Stimulated activated CD4-positive, alpha-beta T cell treated with anti-CD3 and anti-CD28 coated beads, Interleukin-15, amount 100 ng/mL, for 24 hours (primary cell): ENCODE measurements at places on chromosomes 2 and 18.

DNA sequence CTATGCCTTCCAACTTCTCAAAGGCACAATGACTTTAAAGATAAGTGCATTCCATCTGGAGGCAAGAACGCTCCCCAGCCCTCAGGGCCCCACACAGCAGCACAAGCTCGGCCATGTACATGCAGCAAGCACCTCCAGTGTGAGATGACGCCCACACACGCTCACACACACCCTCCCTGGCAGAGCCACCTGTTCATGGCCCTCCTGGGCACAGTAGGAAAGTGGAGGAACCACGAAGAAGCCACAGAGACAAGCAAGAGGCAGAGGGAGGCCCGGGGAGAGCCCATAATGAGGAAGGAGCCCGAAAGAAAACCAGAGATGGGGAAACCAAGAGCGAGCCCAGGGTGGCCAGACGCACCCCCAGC, 21.7 kb downstream of the BIN1 start:
- DNase-seq, result peak; percentile 48

DNA sequence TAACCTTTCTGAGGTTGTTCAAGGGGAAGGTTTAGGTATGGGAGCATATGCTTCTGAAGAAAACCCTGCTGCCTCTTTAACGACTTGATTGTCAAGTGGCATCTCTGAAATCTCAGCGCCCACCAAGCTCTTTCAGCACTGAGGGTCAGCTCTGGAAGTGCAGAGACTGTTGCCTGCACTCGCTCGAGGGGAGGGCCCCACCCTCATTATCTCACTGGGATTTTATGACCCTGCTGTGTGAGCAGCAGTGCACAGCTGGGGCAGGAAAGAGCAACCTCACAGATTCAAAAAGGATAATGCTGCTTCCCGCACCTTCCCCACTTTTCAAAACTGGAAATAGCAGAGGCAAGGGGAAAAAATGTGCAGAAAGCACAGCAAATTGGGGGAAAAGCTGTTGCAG, 56.9 kb upstream of the SPRED2 start:
- DNase-seq, result no peak

GRCh38 chr2:218271865-218272530, 1.7 kb downstream of the PNKD start:
- DNase-seq, result no peak

DNA sequence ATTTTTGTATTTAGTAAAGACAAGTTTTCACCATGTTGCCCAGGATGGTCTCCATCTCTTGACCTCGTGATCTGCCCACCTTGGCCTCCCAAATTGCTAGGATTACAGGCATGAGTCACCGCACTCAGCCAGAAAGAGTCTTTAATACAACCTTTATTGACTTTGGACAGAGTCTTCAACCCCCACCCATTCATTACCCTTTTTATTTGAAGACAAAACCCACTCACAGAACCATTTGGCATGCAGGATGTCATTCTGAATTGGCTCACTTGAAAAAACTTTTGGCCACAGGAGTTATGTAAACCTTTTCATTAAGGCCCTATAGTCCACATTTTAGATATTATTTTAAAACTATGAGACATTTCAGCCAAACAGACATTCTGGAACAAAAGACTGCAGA, 217.9 kb upstream of the RND3 start:
- no peak for DNase-seq

- no peak for DNase-seq
Measured at GRCh38 chr18:48020337-48021250, 90.1 kb upstream of the SMAD2 start.

DNA sequence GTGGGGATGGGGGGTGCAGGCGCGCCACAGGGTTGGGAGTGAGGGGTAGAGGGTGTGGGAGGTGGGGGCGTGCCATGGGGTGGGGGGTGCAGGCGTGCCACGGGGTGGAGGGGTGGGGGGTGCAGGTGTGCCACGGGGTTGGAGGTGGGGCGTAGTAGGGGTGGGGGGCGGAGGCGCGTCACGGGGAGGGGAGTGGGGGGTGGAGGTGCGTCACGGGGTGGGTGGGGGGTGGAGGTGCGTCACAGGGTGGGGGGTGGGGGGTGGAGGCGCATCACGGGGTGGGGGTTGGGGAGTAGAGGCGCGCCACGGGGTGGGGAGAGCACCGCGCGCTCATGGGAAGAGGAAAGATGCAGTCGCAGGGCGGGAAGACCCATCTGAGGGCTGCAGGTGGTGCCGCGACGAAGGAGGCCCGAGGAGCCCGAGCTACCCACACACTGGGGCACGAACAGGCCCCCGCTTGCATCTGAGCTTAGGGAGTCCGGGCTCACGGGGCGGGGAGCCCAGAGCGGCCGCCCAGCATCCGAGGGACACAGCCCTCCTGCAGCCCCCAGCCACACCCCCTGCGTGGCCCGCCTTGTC, 37.5 kb downstream of the SNED1 start:
- no peak for DNase-seq

- DNase-seq, result no peak
Measured at GRCh38 chr2:233101816-233102215, 41.7 kb downstream of the INPP5D start.

- DNase-seq, result no peak
Measured at GRCh38 chr2:192307530-192307929, 112.8 kb upstream of the TMEFF2 start.

DNA sequence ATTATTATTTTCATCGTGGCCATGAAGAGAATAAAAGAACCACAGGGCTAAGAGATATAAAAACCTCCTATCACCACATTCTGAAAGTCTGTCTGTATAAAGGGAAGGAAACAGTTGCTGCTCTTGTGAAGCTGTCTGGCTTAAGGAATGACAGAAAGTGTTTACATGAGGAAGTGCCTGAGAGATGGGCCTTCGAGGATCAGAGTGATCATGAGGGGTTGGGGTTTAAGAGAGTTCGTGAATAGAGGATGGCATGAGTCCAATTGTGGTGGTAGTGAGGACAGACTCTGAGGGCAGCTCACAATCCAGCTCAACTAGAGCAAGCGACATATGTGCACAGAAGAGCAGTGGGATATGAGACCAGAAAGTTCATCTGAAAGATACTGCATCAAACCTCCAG, 65.8 kb upstream of the PIEZO2 start:
- no peak for DNase-seq

GRCh38 chr2:238240757-238241711, 1.2 kb upstream of the HES6 start:
- peak; percentile 20 for DNase-seq

GRCh38 chr2:95539290-95539689, 52.5 kb upstream of the TRIM43 start:
- DNase-seq, result no peak

- no peak for DNase-seq
Measured at GRCh38 chr18:31760695-31761094, at the start of gene SLC25A52. Gene SLC25A52 (minus strand): TSS chr18:31760880. CDS start chr18:31760661, 219 bp downstream.

GRCh38 chr2:55014962-55015939, 35.0 kb downstream of the RTN4 start:
- peak; percentile 27 for DNase-seq

- no peak for DNase-seq
Measured at GRCh38 chr2:201406077-201406662, 45.1 kb downstream of the TRAK2 start.

GRCh38 chr2:175817221-175817620, 184.8 kb downstream of the LNPK start:
- no peak for DNase-seq

DNA sequence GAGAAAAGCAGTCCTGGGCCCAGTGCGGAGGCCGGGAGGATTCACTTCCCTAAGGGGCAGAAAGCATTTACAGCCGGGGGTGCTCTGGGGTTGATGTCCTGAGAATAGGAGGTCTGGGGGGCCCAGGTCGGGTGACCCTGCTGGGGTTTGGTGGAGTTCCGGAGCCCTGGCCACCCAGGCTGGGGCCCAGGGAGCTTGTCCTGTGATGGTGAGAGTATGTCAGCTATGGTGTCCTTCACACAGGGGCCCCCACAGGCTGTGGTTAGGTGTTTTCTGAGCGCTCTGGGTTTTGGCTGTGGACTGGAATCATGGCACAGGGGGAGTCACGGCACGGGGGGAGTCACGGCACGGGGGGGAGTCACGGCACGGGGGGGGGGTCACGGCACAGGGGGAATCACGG, 54.5 kb upstream of the TMEM18 start:
- no peak for DNase-seq

DNA sequence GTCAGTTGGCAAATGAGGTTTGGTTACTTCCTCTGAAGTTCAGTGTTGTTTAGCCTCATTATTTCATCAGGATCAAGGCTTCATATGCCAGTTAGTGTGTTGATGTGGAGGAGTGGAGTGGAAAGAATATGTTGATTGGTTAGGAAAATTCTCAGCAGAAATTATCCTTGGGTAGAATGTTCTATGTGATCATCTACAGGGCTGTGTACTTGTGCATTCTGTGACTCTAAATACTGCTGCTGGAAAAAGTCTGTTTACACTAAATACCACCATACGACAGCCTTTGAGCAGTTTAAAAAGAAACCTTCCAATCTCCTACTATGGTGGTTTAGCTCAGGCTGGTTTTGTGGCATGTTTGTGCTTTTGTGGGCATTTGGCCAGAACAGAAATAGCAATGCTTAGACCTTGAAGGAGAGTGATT, 25.8 kb downstream of the CAB39 start:
- no peak for DNase-seq

GRCh38 chr2:210626849-210627248, 70.5 kb downstream of the CPS1 start:
- DNase-seq, result no peak

DNA sequence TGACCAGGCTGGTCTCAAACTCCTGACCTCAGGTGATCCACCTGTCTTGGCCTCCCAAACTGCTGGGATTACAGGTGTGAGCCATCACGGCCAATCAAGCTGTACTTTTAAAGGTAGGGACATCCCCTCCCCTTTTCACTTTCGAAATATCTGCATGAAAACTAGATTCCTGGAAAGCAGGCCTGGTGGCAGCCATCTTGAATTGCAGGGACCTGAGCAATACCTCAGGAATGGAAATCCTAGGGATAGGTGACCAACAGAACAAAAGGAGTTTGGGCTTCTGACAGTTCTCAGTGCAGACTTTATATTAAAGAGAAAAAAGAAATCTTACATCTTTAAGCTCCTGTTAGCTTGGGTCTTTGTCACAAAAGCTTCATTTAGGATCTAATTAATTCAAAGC, 62.6 kb downstream of the KLF7 start:
- no peak for DNase-seq

- DNase-seq, result no peak
Measured at GRCh38 chr2:239908308-239908707, 116.8 kb downstream of the NDUFA10 start.

DNA sequence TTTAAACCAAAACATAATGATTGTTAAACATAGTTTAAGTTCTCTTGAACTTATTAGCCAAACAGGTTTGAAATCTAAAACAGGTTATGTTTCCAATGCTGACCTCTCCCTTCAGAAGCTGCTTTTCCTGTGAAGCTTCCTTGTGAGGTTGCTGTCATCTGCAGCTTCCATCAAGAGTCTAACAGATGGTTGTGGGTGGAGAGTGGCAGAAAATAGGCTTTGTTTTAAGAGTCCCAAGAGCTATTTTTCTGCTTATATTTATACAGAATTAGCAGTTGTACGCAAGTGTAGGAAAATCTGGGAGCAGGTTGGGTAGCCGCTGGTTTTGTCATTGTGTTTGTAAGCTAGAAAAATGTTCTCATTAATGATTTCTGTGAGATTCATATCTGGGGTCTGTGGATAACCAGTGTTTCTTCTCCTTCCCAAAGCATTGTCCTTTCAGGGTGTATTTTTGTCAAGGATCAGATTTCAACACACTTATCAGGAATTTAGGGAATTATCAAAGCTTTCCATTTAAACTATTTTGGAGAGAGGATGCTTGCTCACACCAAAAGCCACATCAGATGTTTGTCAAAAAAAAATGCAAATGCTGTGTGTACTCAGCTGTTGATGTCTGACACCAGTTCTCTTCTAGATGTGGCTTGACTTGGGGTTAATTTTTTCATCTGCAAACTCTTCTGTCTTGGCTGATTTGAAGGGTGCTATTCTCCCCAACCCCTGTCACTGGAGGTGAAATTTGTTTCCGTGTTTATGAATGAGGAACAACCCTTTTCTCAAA, 78.1 kb upstream of the KIF5C start:
- no peak for DNase-seq

DNA sequence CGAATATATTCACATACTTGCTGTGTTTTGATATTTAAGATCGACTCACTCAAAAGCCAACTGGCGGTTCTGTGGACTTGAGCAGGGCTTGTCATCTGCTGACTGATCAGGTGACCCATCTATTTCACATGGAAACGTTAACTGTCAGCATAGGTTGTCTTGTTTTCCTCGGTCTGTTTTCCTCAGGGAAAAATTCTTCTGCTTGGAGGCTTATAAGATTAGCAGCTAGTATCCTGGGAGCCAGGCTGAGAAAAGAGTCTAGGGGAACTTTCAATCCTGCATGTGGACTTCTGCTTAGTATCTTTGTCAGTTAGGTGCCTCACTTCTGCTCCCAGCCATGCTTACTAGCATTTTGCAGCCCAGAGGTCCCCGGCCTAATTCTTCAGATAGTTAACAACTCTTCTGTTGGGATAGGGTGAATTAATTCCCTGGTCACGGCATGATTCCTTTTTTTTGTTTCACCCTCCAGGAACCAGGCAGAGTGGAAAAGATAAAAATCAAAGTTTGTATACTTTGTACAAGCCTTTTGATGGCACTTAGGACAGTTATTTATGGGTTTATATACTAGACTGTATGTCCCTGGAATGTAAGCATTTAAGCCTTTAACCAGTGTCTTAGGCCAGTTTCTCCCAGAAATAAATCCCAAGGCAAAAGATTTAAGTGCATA, 226.0 kb downstream of the GULP1 start:
- no peak for DNase-seq

GRCh38 chr2:148896136-148896535, 21.1 kb downstream of the KIF5C start:
- no peak for DNase-seq

DNA sequence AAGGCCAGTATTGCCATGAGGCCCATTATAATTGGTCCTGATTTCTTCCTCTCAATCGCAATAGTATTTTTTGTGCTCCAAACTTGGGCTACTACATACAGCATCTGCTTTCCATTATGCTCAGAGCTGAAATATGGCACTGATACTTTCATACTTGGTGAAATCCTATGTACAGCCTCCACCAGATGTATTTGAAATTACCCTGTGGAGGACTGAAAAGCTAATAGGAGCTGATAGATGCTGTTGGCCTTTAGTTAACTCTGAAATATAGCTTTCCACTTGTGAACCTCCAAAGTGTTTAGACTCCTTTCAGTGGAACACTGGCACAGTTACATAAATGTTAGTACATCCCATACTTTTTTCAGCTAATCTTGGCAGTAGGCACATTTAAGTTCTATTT, 205.7 kb downstream of the NEDD4L start:
- DNase-seq, result no peak

- DNase-seq, result no peak
Measured at GRCh38 chr2:195395362-195395761, 261.7 kb upstream of the SLC39A10 start.
